Umbilical cord (tissue), 2 donors: ENCODE measurements at places on chromosomes 13 and 19. TPM values are rescaled to one million over a fixed set of nuclear protein-coding genes. Genes with fewer than 3 reads are reported as not detected.

- peak; percentile 40 for DNase-seq
Observed at GRCh38 chr13:84430446-84430845, 548.2 kb upstream of the SLITRK1 start.

DNA sequence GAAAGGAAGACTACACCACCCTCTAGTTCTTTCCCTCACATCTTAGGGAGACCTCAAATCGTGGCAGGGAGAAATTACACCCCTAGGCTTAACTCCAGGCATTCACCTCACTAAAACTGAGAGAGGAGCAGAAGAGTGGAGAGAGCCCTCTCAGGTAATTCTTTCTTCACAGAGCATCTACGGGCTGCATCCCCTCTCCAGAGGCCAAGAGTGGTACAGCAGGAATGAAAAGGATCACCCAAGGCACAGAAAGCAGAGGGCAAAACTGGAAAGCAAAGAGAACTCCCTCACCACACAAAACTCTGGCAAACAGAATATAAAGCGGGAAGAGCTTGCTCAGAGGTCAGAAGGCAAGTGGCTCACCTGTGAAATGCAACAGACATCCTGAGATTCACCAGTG lies 661.2 kb downstream of the TBC1D4 start:
- no peak for DNase-seq

DNA sequence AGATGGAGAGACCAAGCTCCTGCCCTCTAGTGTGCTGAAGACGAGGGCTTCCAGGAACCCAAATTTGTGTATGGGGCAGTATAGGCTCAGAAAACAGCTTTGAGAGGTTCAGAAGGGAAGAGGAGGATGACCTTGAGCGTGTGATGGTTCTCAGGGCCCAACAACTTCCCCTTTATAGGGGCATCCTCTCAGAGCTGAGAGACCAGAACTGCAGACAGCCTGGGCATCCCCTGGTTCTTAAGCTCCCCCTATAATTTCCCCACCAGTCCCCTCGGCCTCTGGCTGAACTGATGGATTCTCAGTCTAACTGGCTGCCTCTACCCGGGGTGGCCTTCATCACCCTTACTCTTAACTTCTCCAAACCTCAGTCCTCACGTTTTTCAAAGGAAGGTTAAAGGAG lies 167.5 kb downstream of the URI1 start:
- no peak for DNase-seq

DNA sequence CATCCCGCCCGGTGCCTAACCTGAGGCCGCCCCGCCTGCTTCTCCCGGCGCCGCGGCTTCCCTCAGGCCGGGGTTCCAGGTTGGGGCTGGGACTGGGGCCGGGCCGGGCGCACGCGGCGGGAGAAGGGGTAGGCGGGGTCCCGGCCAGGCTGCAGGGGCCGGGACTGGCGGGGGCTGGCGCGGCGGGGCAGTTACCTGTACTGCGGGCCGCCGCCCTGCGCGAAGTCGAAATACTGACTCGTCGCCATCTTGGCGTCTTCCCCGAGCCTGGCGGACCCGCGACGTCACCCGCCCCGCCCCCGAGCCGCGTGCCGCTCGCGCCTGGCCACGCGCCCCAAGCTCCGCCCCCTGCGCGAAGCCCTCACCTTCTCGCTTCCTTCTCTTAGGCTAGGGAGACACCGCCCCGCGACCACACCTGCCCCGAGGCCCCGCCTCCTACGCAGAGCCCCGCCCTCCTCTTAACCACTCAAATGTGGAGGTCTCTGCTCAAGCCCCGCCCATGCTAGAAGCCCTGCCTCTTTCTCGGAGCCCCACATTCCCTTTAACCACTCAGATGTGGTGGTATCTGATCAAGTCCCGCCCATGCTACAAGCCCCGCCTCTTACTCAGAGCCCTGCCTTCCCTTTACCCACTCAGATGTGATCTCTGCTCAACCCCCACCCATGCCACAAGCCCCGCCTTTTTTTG lies at the start of gene ZFR2:
ZFR2 (minus strand) TSS at position 269 of the 687 bp plus-strand sequence; CDS start at position 248, 21 bp downstream.
- no peak for DNase-seq

- DNase-seq = no peak
Observed at GRCh38 chr13:81048026-81048461, 707.1 kb upstream of the SPRY2 start.

DNA sequence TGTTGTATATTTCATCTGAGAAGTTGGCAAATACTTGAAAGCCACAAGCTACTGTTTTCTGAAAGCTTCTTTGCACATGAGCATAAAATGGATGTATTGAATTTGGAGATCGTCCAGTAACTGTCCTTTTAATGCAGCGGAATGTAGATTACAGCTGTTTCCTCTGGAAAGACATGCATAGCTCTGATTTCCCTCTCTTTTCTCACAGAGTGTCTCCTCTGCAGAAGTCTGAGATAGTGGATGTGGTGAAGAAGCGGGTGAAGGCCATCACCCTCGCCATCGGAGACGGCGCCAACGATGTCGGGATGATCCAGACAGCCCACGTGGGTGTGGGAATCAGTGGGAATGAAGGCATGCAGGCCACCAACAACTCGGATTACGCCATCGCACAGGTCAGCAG lies 283.0 kb downstream of the SHISA2 start:
- peak; percentile 33 for DNase-seq

DNA sequence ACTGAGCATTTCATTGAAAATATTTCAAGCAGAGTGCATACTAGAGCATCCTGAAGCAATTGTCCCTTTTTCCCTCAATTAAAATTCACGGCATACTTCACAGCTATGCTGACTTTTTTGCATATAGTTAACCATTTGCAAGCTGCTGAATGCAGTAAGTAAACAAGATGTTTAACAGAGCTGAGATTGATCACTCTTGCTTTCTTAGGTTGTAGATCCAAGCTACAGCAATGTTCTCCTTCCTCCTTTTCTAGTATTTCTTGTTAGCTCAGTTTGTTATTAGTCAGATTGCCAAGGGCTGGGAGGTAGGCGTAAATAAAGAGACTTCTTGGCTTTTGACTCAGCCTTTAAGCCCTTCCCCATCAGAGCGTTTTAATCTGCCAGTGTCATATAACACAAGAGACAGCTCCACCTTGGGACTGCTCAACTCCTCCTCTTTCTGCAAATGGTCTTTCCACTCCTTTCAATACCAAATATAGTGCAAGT lies at the start of gene SLITRK6:
SLITRK6 (minus strand) TSS at position 323 of the 486 bp plus-strand sequence. CDS start 2,911 bp downstream, outside the sequence.
- peak; percentile 78 for DNase-seq

- DNase-seq = no peak
Observed at GRCh38 chr13:101681834-101682233, 229.4 kb downstream of the ITGBL1 start.

The PCDH20 gene
- 4.6 TPM for total RNA-seq

The MAP4K1 gene
- total RNA-seq = 0.96 TPM

The SLC8A2 gene
- total RNA-seq = 4.8 TPM

The DCT gene
- total RNA-seq = 5.8 TPM

The SMIM17 gene
- 3.4 TPM for total RNA-seq

The LRRC8E gene
- total RNA-seq = 0.48 TPM
